Choroid plexus epithelial cell (primary cell): ENCODE measurements at places on chromosomes 7 and 10.
A peak's percentile ranks its signal among the peaks of the same experiment; 100 is the strongest.

DNA sequence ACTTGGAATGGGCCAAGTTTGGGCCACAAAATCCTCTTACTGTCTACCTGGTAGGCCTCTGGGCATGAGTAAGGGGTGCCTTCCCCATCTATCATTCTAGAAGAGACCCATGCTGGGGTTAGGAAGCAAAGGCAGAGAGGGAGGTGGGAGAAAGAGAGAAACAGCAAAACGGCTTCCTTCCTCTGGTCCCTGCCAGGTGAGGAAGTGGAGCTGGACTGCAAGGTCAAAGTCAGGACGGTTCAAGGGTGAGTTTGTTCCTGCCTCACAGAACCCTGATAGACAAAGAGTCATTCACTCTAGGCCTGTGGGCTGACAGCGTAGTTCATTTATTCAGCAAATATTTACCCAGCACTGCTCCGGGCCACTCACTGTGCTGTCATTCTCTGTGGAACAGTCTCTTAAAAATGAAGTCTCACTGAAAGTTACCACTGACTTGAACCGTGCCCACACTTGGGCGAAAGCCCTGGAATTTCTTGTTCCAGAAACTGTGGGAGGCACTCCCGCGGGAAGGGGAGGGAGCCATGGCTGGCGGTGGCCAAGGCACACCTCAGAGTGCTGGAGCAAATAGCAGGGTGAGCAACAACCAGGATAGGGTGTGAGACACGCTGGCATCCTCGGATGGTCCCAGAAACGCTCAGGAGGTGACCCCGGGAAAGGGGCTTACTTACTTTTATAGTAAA is 26.2 kb upstream of the ECHDC3 start:
- DNase-seq, result no peak

- DNase-seq, result no peak
Observed at GRCh38 chr10:104472957-104473745, 119.5 kb downstream of the CFAP58 start.

GRCh38 chr7:132828502-132828901 is 252.2 kb upstream of the PLXNA4 start:
- DNase-seq, result no peak

GRCh38 chr7:150378115-150378852 is 846 bp upstream of the ZNF775 start:
- DNase-seq, result peak; percentile 71

DNA sequence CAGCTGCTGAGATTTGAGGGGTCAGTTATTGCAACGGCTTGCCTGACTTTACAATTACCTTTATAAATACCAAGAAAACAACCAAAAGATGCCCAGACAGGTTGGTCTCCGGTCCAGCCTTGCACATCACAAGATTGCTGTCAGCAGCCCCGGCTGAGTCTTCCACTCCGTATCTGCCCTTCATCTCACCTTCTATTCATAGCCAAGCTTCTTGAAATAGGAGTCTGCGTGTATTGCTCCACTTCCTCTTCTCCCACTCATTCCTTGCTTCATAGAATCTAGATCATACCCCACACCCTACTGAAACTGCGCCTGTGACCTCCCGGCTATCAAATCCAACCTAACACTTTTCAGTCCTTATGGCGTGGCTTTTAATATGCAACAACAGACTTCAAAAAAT is 31.1 kb upstream of the USP6NL start:
- DNase-seq, result no peak

DNA sequence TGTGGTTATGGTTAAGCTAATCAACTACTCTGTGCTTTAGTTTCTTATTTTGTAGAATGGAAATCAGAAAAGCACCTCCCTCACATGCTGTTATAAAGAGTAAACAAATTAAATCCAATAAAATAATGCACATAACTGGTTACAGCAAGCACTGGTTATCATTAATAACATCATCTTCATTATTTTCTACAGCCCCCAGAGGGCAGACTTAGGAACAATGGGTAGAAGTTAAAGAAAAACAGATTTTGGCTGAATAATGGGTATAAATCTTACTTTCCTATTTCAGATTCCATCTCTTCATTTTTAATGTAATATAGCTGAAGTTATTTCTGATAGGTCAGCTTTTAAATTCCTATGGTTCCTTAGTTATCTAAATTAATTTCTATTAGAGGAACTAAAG is 126.5 kb downstream of the DOCK4 start:
- DNase-seq, result peak; percentile 46

DNA sequence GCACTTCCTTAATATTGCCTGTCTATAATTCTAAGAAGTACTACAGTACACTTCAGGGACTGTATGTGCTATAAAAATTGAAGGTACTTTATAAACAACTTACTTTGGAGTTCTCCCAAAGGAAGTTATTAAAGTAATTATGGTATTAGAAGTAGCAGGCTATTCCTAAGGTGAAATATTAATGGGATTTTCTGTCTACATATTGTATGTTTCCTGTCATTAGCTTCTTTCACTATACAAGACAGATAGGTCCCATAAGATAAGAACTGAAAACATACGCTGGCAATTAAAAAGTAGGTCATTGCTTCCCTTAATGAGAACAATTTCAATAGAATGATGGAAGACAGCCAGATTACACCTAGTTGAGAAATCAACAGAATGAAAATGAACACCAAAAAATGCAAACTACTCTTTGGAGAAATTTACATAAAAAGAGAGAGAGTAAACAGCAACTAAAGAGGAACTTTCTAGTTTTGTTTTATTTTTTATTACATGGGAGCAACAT is 147.0 kb downstream of the HBP1 start:
- DNase-seq, result no peak

- peak; percentile 46 for DNase-seq
Observed at GRCh38 chr7:130272381-130273080, 5.9 kb downstream of the CPA2 start.

GRCh38 chr10:60203993-60204618 is 185.6 kb downstream of the ANK3 start:
- DNase-seq, result peak; percentile 70

- peak; percentile 61 for DNase-seq
Observed at GRCh38 chr10:69318867-69319727, 40.8 kb downstream of the HK1 start.

GRCh38 chr10:37860494-37861190 is 3.2 kb upstream of the ZNF248 start:
- DNase-seq, result peak; percentile 50

- no peak for DNase-seq
Observed at GRCh38 chr10:20953120-20953519, 56.0 kb upstream of the NEBL start.

GRCh38 chr7:87213811-87214210 is 5.7 kb downstream of the TMEM243 start:
- peak; percentile 58 for DNase-seq

GRCh38 chr10:78528749-78529204 is 495.1 kb downstream of the RPS24 start:
- no peak for DNase-seq

- DNase-seq, result no peak
Observed at GRCh38 chr7:145219461-145219860, 383.6 kb upstream of the TPK1 start.

GRCh38 chr7:37069336-37069735 is 345.0 kb upstream of the AOAH start:
- DNase-seq, result no peak
